ENCODE measurements at places on chromosomes 1 and 21.

GRCh38 chr1:195462152-195462551 lies 1146.1 kb downstream of the KCNT2 start:
- no peak for DNase-seq

GRCh38 chr1:9861360-9861759 lies 37.6 kb upstream of the CLSTN1 start:
- DNase-seq, result no peak

DNA sequence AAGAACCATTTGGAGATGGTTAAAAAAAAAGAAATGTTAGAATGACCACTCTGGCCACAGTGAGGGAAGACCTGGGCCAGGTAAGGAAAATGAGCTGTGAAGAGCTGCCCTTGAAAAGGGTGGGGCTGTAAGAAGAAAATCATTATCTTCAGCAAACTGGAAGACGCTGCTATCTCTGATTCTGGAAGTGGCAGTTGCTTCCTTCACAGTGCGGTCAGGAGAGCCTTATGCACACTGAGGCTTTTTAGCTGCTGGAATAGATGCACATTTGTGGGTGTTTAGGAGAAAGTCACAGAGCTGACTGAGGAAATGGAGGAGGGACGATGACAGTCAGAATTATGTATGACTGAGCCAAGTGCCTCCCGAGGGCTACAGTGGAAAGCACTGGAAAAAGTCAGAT lies 91.6 kb downstream of the TBX19 start:
- no peak for DNase-seq

- peak; percentile 39 for DNase-seq
These were observed 36.3 kb downstream of the PRDM16 start for GRCh38 chr1:3105167-3105863.

Measured in AG10803 (cell line).